Forelimb muscle (tissue), 1 donor: ENCODE measurements at places on chromosomes 5 and 9.

GRCh38 chr9:25994605-25995004, 316.4 kb upstream of the TUSC1 start:
- DNase-seq, result no peak

DNA sequence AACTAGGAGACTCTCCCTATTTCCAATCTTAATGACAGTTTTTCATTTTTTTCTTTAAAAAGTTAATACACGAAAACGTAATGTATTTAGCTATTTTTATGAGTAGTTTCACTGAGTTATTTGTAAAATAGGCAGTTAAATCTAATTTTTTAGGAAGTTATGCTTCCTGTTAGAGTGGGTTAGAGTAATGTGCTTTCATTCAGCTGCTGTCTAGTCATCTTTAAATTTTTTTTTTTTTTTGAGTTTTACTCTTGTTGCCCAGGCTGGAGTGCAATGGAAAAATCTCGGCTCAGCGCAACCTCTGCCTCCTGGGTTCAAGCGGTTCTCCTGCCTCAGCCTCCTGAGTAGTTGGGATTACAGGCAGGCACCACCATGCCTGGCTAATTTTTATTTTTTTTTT, 34.0 kb downstream of the CDC42SE2 start:
- no peak for DNase-seq

- DNase-seq, result no peak
Measured at GRCh38 chr5:167232675-167233311, 1058.7 kb upstream of the WWC1 start.

GRCh38 chr5:82246960-82247574, 31.1 kb downstream of the RPS23 start:
- no peak for DNase-seq

GRCh38 chr5:123885081-123885480, 373.1 kb downstream of the CSNK1G3 start:
- no peak for DNase-seq

DNA sequence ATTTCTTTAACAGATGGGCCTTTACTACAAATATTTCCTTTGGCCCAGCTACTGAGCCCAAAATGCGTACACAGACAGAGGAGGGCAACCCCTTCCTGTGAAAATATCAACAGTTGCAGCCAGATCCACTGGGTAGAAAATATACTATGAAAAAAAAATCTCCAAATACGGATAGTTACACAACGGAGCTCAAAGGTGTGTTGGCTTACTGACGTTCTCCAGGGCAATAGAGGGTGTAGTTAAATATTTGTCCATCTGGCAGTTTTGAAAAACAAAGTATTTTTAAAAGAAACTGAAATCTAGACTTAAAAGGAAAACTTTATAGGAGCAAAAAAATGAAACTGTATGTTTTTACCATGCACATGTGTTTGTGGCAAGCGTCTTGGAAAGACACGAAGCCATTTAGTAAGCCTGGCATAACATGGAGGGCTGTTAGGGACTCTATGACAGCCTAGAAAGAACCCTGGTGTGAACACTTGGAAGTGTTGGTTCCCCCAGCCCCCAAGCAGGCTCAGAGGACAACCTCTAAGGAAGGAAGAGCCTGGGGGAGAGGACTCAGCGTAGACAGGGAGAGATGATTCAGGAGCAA, 157.8 kb upstream of the TRPM3 start:
- no peak for DNase-seq

DNA sequence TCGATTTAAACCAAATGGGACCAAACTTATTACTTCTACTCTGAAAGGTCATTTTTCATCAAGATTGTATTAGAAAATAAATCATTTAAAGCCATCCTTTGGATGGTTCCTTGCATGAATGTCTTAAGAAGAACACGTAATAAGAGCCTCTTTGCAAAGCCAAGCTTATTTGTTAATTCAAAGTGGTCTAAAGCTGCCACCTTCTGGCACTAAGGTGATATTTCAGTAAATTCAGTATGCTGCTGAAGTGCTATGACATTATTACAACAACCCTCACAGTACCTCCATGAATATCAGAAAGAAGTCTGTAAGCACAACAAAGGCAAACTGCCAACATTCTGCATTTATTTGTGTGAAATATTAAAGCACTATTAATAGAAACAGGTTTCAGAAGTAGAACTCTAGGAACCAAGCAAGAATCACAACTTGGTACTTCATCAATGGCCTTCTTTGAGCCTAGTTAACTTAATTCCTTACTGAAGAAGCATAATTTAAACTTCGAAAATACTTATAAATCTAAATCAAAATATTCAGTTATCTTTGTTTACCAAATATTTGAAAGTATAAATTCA, 53.1 kb upstream of the TYRP1 start:
- peak; percentile 4 for DNase-seq

DNA sequence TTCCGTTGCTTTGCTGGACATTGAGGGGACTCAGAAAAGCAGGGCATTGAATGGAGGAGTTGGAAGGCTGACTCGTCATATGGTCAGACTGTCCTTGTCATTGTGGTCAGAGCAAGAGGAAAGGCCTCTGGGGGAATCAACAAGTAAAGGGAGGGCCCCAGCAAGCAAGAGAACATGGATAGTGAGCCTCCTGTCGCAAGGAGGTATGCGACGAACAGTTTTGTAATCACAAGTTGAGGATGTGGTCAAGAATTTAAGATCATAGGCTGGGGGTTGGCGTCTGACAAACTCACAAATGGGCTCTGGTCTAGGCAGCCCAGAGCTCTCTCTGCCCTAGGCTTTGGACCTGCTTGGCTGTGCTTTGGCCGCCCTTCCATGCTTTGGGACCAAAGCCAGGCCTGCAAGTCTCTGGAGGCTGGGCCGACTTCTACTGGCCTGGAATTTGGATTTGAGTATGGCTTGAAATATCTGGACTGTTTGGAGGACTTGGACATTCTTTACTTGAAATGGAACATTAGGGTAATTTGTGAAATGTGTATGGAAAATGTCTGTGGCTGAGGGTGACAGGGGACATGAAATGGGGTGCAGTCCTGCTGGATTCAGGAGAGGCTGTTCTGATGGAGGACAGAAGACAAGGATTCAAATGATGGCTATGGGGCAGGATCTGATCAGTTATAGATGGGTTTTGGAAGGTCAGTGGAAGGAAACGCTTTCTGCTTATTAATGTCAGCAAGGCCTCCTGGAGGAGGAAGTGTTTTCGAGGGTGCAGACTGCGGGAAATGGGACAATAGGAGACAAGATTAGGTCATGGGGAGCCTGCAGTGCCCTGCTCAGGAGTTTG, 19.2 kb upstream of the NDST1 start:
- no peak for DNase-seq

GRCh38 chr9:19342947-19343346, 37.1 kb downstream of the RPS6 start:
- no peak for DNase-seq

- DNase-seq, result no peak
Measured at GRCh38 chr9:117839862-117840261, 135.7 kb downstream of the TLR4 start.
